Immature natural killer cell (primary cell): ENCODE measurements at places on chromosomes 3 and 15.

- no peak for DNase-seq
Measured at GRCh38 chr15:89591834-89592233, 16.6 kb downstream of the TICRR start.

GRCh38 chr3:172069478-172069877 lies 30.1 kb downstream of the FNDC3B start:
- DNase-seq: no peak

- DNase-seq: no peak
Measured at GRCh38 chr3:138786788-138787271, 47.9 kb downstream of the PIK3CB start.

DNA sequence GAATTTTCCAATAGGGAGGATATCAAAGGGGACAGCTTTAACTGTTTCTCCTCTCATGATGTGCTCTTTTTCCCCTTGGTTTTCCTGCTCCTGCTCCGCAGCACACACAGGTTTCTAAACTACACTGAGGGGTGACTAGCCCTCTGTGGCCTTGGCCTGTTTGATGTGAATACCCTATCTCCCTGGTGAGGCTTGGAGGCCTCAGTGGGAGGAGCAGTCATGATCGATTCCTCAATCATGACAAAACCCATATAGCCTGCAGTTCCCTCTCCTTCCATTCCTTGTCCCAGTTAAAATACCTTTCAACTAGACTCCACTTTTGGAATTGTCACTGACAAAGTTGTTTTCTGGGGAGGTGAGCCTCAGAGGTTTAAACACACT lies 24.0 kb upstream of the USP3 start:
- no peak for DNase-seq

- DNase-seq: no peak
Measured at GRCh38 chr15:49063402-49064280, 17.4 kb upstream of the SECISBP2L start.
